SJSA1 (cell line): ENCODE measurements at places on chromosomes 7 and 10.

- no peak for DNase-seq
Observed at GRCh38 chr7:86980223-86980622, 79.2 kb downstream of the ELAPOR2 start.

GRCh38 chr10:5479481-5480161 lies 19.7 kb downstream of the CALML5 start:
- DNase-seq: peak; percentile 35

DNA sequence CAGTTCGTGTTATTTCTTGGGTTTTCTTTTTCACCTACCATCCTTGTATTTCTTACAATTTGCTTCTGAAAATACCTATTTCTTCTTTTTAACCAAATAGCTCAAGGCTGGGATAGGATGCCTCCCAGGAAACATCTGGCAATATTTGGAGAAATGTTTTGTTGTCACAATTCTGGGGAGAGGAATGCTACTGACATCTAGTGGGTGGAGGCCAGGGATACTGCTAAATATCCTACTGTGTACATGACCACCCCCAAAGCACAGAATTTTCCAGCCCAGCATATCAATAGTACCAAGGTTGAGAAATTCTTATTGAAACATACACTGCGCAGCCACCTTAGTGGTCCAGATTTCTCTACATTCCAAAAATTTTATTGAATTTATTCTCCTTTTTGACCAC lies 55.5 kb downstream of the CNTNAP2 start:
- DNase-seq: no peak

- DNase-seq: no peak
Observed at GRCh38 chr7:155188821-155189581, 108.7 kb upstream of the INSIG1 start.

- DNase-seq: no peak
Observed at GRCh38 chr7:159000070-159000469, 143.7 kb downstream of the DYNC2I1 start.

- no peak for DNase-seq
Observed at GRCh38 chr10:114167985-114168384, 6.0 kb downstream of the CCDC186 start.

DNA sequence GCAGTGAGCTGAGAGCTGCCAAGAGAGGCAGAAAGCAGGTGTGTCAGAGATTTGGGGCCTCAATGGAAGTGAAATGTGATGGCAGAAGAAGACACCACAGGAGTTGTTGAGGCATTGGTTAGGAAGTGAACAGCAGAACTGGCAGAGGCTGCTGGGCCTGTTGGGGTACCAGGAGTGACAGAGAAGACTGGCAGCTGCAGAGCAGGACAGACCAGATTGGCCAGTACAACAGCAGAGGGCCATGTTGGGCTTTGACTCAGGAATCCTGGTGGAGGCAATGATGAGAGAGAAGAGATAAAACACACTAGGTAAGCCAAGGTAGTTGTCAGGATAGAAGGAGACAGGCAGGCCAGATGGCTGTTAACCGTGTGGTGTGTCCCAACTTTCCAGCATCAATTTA lies 19.9 kb upstream of the HERPUD2 start:
- no peak for DNase-seq

GRCh38 chr10:7544203-7544602 lies 122.6 kb downstream of the ITIH5 start:
- DNase-seq: no peak

DNA sequence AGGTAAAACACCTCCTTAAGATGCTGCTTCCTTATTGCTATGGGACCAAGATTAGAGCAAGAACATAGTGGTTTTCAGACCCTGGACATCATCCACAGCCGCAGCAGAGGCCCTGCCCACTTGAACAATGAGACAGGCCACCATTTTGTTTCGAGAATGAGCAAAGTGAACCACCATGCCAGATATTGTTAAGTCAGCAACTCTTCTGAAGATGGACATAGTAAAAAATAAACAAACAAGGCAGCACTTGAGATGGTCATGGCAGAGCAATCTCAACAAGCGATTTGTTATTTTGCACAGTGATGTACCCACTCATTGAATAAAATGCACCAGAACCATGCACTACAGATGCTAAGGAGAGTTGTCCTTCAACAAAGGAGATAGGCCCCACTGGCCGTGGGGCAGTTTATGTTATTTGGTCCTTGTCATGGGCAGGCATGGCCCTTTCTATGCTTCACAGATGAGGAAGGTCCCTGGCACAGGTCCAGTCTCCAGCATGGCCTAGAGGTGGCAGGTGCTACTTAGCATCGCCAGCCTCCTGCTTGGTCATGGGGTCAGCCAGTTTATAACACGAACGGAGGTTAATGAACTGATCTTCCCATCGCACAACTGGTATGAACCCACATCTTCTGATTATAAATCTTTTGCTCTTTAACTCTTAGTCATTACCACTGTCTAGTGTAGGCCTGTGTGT lies 44.1 kb downstream of the IKZF1 start:
- no peak for DNase-seq

- no peak for DNase-seq
Observed at GRCh38 chr10:8444630-8445029, 390.1 kb downstream of the GATA3 start.

DNA sequence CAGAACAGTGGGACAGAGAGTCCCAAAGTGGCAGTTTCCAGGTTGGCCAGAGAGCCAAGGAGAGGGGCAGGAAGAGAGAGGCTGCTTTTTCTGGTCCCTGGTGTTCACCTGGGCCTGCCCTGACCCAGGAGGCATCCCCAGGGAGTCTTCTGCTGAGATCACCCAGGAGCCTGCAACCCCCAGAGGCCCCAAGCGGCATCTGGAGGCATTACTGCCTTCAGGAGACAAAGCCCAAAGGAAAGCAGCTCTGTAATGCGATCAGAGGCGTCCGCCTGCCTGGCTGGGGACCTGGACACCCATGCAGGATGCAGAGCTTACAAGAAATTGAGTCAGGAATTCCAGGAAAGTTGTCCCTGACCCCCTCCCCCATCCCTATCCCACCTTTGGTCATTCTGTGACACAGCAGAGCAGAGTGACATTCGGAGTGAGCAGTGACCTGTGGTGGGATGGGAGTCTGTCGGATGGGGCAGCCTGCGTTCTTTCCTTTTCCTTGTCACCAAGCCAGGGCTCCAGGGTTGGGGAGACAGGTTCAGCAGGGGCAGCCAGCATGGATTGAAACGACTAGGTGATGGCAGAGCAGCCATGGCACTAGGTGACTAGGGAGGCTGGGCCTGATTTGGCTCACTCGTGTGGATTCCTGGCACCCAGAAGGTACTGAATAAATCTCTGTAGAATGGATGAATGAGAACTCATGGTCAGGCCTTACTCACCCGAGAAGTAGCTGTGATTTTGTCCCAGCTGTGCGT lies 10.4 kb downstream of the UNC5B start:
- no peak for DNase-seq

- DNase-seq: no peak
Observed at GRCh38 chr7:148722340-148723165, 23.9 kb downstream of the CUL1 start.

DNA sequence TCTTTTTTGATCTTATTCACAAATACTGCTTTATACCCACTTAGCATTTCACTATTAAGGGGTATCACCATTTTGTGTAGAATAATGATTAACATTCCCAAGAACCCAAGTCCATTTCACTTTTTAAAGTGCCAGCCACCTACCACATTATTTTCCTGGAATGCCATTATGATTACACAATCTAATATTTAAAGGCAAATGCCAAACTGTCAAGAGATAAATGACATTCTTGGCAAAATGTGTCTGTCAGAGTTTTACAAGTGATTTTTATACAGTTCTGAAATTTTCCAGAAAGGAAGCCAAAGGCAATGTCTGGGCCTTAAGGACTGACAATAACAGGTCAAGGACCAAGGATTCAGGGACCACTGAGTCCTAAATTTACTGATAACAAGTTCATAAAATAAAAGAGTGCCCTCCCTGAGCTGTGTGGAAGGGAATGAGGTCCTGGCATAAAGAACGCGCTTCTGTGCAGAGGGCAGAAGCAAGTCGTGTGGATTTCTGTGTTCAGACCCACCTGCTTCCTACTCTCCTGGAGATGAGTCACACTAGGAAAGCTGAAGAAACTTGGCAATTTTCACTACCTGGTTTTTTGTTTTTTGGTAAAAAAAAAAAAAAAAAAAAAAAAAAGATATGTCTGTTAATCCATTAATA lies 66.5 kb downstream of the UBE2H start:
- no peak for DNase-seq

- DNase-seq: no peak
Observed at GRCh38 chr10:72808001-72808400, 85.5 kb upstream of the OIT3 start.

GRCh38 chr7:129271500-129272355 lies 46.9 kb downstream of the AHCYL2 start:
- peak; percentile 50 for DNase-seq

DNA sequence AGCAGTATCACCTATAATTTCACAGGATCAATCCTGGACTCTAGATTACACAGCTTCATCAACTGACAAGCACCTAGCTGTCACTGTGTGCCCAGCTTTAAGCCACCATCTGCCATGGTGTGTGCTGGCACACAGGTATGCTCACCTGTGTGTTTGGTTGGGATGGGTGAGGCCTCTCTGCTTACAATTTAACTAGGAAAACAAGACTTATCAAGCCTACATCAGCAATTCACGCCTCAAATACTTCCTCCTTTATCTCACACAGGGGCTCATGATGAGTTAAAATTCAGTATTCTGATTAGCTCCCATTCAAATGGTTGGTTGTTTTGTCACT lies 608.2 kb downstream of the PARD3 start:
- DNase-seq: no peak

DNA sequence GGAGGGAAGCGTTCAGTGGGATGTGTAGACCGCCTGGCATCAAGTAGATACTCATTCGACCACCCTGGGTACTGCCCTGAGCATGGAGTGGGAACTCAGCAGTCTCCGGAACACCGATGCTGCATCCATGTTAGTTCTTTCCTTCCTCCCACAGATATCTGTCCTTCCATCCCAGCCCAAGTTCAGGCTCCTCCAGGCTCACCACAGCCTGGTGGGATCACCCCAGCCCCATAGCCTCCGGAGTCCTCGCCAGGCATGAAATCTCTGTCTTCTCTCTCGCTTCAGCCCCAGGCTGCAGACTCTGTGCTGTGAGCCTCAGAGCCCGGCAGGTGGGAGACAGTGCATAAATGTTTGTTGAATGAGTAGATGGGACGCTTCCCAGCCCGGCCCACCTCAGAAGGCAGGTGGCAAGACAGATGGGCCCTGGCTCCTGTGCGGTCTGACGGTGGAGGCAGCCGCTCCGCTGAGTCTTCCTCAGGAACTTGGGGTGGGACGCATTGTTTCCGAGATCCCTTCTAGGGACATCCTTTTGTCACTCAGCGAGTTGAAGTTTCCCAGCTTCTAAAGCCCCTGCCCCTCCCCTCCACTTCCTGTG lies 42.9 kb downstream of the ELFN1 start:
- no peak for DNase-seq

- no peak for DNase-seq
Observed at GRCh38 chr7:93115796-93116195, 2.0 kb downstream of the SAMD9 start.

DNA sequence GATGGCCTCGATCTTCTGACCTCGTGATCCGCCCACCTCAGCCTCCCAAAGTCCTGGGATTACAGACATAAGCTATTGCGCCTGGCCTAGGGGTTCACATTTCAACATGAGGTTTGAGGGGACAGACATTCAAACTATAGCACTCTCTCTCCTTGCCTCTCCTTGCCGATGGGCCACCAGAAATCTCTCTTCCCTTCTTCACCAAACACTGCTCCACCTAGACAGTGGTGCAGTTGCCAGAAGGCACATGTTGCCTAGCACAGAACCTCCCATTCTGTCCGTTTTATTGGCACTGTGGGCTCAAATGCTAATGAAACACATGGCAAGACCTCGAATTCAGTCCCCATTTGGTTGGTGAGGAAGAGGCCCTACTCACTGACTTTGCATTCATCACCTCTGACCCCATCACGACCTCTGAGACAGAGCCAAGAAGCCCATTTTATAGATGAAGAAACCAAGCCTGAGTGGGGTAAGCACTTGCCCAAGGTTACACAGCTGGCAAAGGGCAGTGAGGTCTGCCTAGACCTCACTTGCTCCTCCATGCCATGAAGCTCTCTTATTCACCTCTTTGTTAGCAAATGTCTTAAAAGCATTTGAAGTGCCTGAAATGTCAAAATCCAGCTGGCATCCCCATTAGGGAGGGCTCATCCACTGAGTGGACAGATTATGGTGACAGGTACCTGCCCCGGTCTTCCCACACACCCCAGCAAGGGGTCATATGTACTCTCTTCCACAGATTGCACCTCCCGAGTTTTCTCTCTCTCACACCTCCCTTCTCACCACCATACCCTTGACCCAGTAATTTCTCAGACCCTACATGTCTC lies 34.0 kb downstream of the GPRIN2 start:
- no peak for DNase-seq

DNA sequence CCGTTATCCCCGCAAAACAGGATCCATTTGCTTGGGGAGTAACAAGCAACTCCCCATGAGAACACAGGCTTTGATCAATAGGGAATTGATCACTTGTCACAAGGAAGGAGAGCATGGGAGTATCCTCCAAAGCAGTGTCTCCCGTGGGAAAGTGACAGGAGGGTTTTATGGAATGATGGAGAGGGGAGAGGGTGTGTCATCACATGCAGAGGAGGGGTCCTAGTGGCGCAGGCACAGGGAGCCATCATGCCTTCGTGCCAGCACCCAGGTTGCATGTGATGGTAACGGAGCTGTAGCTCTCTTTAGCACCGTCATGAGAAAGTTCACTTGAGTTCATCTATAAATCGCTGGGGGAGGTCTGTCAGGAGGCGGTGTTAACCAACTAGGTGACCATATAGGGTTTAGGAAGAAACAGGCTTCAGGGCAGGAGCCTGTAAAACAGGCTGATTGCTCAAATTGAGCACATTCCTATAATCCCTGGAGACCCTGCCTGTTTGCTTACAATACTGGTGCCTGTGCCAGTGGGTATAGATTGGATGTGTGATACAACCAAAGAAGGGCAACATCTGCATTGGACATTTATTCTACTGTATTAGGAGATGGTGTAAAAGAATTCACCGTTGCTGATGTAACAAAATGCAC lies 428.5 kb downstream of the GALNT17 start:
- DNase-seq: no peak

GRCh38 chr7:102275123-102275703 lies 11.5 kb upstream of the SH2B2 start:
- DNase-seq: no peak

DNA sequence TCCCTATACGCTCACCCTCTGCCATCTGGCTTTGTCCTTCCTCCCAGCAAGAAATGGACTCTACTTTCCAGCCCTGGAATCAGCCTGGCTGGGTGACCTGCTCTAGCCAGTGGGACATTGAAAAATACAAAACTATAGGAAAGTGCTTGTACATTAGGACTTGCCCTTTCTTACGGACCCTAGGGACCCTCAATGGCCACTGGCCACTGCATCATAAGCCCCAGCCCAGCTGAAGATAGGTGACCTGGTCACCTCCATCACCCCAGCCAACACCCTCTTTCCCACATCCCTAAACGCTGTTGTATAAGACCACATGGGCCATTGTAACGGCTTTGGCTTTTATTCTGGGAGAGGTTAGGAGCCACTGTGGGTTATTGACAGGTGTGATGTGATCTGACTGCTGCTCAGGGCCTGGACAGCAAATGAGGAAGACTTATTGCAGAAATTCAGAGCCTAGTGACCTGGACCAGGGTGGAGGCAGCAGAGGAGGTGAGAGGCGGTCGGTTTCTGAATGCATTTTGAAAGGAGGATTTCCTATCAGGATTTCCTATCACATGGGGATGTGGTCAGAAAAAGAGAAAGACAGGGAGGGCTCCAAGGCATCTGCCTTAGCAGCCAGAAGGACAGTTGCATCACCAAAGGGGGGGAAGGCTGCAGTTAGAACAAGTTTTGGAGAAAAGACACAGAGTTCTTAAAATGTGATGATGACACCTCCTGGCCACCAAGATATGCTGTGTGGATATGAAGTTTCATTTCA lies 2.2 kb upstream of the LMBR1 start:
- no peak for DNase-seq
